ENCODE measurements at places on chromosomes 4 and X.

DNA sequence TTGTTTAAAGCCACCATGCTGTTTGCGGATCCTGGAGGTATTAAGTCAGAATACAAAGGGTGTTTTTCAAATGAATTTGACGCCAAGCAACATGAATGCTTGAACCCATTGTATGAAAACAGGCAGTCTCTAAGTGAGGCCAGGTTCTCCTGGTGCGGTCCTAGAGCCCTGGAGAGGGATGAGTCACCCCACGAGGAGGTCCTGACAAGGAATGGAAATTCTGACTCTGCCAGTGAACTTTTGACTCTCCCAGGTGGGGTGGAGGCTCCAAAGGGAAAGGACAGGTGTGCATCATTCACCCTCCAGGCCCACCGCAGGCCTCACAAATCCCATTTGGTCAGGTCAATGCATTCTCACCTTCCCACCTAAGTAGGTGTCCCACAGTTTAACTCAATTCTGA is 1.5 kb downstream of the TRIM2 start:
- peak; percentile 34 for DNase-seq

- peak; percentile 24 for DNase-seq
These were observed 94.2 kb downstream of the PHEX start for GRCh38 chrX:22126327-22126726.

GRCh38 chr4:107247738-107248137 is 211.6 kb upstream of the DKK2 start:
- peak; percentile 18 for DNase-seq

DNA sequence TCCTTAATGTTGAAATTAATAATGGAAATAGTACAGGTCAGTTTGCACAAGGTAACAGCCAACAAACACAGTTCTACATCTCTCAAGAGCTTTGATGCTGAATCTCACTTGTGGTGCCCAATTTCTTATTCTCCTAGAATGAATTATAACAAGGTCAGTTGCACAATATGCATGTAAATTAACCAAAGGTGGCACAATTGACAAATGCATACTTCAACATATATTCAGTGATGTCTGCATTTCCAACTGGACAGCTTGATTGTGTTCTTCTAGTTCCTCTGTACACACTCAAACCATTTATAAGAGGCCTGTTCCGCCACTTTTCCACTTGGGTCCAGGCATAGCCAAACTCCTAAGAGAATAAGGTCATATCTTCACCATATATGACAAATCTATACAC is 210.3 kb upstream of the EPHA5 start:
- DNase-seq, result peak; percentile 0

GRCh38 chr4:40227284-40227683 is 30.5 kb downstream of the RHOH start:
- no peak for DNase-seq

- no peak for DNase-seq
These were observed 36.8 kb upstream of the TNIP3 start for GRCh38 chr4:121200795-121201472.

GRCh38 chr4:1408418-1408817 is 2.2 kb upstream of the NKX1-1 start:
- no peak for DNase-seq

DNA sequence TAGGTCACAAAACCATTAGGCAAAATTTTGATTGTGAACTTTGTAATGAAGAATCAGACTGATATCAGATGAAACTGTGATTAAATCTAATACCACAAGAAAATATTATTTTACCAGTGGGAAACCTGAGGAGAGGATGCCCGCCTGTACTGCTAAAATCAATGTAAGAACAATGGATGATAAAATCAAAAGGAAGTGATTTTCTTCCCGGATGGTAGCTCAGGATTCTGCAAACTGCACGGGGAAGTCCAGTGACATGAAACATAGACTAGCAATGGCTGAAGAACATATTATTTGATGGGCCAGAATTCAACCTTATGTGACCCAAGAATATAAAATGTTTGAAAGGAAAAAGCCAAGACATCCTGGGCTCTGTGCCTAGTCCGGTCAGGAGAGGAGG is 974.9 kb downstream of the PCDH18 start:
- DNase-seq, result no peak

GRCh38 chr4:170538821-170539473 is 449.2 kb upstream of the AADAT start:
- DNase-seq, result no peak

GRCh38 chr4:180179146-180179545 is 2064.1 kb upstream of the TENM3 start:
- DNase-seq, result no peak

- no peak for DNase-seq
These were observed 48.7 kb upstream of the TNIP3 start for GRCh38 chr4:121212806-121213205.

DNA sequence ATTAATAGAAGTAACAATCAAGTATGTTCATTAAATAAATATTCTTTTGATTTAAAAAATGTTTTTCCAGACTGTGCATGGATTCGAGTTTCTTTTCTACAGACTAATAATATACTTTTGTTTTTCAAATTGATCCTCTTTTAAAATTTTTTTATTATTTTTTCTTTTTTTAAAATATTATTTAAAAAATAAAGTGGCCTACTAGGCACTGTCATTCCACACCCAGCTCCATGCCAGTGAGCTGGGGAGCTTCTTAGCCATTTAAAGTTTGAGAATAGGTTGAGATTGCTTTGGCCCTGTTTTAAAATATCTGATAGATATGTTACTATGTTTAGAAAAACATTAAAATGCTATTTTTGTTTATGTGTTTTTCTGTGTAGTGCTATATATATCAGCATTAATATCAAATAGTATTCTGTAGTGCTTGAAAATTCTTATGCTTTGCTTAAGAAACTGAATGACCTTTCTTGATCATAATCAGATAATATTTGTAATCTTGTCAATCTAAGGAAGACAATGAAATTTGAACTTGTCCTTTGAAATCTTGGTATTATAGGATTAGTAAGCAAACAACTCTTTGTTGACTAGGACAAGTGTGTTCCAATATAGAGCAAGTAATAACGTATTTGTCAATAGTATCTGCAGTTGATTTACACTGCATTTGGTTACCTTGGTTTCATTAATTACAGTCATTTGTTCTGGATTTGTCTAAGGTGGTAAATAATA is 12.6 kb downstream of the PCDH10 start:
- DNase-seq, result no peak

DNA sequence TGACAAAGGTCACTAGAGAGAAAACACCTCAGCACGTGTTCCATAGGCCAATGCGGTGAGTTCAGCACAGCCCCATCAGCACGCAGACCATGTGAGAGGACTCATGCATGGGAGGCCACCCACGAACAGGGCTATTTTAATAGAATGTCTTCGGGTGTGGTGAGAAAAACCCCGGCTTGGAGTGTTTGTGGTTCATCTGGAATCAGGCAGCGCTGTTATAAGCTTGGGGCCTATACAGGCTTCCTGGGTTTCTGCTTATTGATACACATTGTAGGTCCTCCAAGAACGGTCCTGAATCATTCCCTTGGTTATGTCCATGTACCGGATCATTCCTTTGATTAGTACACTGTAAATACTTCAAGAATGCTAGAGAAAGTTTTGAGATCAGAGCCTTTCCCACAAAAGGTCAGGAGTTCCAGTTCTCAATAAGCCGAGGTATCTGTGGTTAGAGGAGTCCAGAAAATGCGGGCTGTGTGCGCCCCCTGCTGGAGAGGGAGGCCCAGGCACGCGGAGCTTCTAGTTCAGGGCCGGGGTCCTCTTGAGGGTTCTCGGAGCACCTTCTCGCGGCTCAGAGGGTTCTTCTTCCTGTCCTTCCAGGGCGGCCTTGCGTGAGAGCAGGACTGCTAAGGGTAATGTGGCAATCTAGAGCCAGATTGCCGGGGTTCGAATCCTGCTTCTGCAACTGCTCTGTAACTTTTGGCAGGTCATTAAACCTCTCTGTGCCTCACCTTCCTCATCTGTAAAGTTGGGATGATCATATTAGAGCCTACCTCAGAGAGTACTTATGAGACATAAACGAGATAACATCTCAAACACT is 51.8 kb downstream of the TLR10 start:
- peak; percentile 61 for DNase-seq

DNA sequence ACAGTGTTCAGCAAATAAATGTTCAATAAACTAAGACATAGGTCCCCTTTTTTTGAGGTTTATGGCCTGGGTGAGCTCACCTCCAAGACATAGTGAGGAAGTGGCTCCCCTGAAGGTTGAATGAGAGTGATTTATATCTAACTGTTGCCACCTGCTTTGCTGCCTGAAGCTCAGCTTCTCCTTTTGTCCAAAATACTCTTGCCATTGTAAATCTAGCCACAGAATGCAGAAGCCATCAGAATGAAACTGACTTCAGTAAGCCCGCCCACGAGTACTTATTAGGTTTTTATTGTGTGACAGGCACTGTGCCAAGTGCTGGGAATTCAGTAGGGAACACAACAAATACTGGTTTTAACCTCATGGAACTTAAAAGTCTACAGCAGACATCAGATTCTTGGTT is 18.0 kb downstream of the SPINK2 start:
- DNase-seq, result no peak

DNA sequence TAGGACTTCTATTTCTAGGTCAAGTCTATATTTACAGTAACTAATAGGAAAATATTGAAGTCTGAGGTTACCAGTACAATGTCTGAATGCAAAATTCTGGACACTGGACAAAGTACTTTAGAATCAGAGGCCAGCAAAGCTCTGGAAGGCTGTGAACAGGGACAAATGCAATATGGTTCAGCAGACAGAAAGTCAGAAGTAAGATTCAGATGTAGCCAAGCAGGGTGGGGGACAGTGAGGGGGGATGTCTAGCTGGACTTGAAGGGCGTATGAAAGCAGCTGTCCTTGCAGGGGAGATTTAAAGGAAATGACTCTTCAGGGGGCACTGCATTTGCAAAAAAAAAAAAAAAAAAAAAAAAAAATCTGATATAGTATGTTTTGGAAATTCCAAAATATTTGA is 2.9 kb downstream of the SORBS2 start:
- DNase-seq, result no peak

GRCh38 chrX:107724653-107725052 is 50.9 kb downstream of the TSC22D3 start:
- no peak for DNase-seq

DNA sequence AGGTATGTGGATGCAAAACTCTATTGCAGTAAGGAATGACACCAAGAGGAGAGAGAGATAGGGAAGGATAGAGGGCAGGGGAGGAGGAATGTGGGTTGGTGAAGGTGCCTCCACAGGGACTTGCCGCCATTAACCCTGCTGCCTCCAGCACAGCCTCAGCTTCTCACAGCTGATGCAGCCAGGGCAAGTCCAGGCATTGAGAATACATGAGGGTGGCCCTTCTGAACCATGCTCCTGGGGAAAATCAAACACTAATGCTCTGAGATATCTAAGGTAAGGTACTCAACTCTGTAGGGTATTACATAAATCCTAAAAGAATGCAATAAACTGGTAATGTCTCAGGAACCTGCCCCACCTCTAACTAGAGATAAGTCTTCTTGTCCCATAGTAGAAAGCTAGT is 28.7 kb downstream of the UGT2B7 start:
- DNase-seq, result no peak
